HEK293T (cell line): ENCODE measurements at places on chromosomes 7 and 10.

DNA sequence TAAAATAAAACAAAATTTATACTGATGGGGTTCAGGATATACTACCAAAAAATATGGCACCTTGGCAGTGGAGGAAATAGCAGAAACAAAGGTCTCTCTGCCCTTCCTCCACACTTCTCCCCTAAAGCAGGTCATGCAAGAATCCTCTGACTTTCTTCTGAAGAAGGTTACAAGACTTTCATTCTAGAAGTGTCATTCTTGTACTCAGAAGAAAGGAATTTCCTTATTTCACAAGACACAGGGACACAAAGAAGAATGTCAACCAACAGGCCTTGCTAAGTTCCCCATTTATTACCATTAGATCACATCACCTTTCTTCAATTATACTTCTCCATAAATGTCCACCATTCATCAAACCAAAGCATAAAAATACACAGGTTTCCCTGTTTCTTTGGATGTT, 470.2 kb downstream of the PAXIP1 start:
- no peak for DNase-seq

GRCh38 chr7:143372070-143372469, 9.1 kb upstream of the ZYX start:
- DNase-seq: no peak

DNA sequence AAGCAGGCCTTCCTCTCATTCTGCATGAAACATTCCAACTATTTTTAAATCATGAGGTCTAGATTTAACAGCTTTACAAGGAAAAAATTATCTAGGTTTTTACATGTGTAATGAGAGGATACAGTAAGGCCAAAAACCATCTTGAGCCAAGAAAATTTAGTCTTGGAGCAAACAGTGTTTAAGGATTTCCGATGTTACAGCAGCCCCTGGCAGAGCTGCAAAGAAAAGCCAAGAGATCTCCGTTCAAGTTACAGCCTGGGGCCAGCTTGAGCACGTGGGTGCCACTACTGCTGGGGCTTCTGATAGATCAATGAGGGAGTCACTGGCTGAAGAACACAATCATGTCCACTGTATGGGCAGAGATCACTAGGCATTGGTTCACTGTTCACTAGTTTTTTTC, 156.2 kb downstream of the EVX1 start:
- no peak for DNase-seq

GRCh38 chr10:74418285-74418872, 267.4 kb downstream of the ADK start:
- DNase-seq: peak; percentile 58

DNA sequence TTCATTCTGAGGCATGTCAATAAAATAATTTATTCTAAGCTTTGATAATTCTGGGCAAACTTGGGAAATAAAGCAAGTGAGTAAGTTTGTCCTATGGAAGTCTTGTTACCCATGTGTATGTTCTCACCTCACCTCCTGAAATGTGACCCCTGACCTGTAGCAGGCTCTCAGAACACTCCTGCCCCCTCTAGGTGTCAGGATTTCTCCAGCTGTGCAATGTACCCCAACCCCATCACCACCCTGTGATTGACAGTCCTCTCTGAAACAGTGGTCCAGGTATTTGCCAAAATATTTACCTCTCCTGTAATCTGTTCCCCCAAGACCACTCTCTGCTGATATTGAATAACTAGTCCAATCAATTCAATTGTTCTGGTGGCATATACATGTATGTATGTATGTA, 122.6 kb upstream of the PTER start:
- no peak for DNase-seq

DNA sequence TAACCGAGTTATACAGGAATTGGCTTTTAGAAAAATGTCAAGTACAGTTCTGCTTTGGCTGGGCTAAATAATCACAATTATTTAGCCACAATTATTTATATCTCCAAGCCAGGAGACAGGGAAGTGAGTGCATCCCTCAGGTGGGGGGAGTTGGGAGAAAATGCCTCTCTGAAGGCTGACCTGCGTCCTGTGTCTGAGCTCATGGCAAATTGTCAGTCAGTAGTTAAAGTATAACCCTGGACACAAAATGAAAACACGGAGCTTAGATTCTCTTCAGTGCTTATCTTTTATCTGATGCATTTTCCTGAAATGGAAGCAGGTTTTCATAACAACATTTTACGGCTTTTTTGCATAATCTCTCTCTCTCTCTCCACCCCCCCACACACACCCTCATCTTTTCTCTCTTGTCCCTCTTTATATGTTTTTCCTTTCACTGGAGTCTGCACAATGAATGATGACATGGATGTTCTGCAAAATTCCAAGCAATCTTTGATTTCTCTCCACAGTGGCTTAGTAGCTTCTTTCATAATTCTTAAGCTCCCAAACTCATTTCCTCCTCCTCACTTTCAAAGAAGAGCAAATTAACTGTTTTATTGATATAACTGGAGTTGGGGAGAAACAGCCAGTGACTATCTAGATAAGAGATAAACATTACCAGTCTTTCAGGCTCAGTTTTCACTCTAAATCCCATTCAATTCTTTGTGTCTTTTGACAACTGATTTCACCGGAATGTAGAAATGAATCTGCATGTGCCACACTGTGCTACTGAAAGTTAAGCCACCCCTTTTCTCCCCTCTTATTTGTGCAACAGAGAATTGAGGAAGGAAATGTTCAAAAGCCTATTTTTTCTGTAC, 521.4 kb upstream of the GHITM start:
- DNase-seq: no peak

DNA sequence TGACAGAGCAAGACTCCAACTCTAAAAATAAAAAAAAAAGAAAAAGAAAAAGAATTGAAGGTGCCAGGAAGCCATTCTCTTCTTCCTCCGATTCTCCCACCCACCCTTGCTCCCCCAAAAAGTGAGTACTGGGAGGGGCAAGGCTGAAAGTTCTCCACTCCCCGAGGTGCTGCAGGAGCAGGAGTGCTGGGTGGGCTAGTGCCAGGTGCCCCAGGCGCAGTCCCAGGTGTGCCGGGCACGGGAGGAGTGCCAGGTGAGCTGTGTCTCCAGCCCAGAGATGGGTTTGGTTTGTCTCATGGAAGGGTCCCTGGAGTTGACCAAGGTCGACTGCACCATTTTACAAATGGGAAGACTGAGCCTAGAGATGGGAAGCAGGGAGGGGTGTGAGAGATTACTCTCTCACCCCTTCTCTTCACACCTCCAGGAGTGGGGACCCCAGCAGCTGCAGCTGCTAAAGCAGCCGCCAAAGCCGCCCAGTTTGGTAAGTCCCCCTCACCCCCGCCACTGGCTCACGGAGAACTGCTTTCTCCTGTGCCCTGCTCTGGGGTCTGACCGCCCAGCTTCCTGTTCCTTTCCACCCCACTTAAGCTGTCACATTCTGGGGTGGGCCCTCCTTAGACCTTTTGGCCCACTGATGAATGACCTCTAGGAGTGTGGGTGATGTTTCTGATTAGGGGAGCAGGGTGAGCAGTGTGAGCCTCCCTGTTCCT, 26.2 kb upstream of the LIMK1 start:
- DNase-seq: no peak

DNA sequence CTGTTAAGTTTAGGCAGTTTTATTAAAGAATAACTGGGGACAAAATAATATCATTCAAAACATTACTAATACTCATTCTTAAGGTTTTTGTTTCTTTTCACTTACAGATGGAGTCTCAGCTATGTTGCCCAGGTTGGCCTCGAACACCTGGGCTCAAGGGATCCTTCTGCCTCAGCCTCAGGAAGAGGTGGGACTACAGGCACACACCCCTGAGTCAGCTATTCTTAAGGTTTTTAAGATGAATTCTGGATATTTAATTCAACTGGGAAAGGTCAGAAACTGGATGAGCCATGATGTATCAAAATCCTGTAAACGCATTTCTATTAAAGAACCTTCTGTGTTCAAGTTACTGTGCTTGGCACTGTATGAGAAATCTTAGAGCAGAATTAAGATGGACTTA, 3.5 kb downstream of the OAT start:
- DNase-seq: no peak

- no peak for DNase-seq
These were observed 69.8 kb downstream of the ADD3 start for GRCh38 chr10:110077436-110078130.

DNA sequence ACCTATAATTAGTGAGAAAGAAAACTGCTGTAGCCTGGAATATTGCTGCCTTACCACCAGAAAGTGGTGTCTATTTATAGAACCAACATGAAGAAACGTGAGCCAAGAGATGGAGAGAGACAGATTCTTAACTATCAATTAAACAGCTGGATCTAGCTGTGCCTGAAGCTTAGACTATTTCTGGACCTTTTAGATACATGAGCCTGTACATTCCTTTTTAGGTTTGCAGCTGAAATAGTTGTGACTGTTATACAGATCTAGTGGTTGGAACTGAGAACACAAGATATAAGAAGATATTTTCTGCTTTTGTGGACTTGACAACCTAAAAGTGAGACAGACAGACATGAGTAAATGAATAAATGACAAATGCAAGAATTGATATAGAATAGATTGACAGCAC, 73.4 kb downstream of the CDK14 start:
- DNase-seq: no peak

DNA sequence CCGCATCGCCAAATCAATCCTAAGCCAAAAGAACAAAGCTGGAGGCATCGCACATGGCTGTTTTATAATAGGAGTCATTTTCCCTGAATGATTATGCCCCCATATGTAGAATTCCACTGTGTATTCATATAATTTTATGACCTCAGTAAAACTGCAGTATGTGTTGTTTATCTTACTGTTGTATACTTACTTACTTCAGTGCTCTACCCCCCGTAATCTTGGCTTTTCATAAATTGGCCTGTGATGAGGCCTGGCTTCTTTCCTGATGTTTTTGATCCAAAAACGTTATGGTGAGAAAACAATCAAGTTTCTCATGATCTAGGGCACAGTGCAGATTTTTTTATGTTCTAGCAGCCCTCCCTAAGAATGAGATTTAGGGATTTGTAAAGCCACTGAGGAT, 306.4 kb upstream of the FZD1 start:
- DNase-seq: no peak

GRCh38 chr7:140697447-140698143, 1.1 kb downstream of the NDUFB2 start:
- DNase-seq: no peak

DNA sequence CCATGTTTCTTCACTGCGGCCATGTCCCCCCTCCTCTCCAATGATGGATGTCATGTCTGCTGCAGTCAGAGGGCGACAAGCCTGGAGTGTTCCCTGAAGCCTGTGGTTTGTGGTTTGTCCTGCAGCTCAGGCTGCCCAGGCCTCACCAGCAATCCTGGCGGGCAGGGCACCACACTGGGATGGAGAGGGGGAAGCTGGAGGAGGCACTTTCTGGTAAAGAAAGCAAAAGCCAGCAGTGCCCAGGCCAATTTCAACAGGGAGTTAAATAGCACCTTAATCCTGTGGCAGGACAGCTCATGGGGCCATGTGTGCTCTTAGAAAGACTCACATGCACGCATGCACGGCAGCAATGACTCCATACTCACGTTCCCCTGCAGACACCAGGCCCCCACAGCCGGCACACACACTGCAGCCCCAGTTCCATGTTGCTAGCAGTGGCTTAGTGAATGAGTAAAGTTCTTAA, 158.3 kb downstream of the EGFR start:
- DNase-seq: no peak

DNA sequence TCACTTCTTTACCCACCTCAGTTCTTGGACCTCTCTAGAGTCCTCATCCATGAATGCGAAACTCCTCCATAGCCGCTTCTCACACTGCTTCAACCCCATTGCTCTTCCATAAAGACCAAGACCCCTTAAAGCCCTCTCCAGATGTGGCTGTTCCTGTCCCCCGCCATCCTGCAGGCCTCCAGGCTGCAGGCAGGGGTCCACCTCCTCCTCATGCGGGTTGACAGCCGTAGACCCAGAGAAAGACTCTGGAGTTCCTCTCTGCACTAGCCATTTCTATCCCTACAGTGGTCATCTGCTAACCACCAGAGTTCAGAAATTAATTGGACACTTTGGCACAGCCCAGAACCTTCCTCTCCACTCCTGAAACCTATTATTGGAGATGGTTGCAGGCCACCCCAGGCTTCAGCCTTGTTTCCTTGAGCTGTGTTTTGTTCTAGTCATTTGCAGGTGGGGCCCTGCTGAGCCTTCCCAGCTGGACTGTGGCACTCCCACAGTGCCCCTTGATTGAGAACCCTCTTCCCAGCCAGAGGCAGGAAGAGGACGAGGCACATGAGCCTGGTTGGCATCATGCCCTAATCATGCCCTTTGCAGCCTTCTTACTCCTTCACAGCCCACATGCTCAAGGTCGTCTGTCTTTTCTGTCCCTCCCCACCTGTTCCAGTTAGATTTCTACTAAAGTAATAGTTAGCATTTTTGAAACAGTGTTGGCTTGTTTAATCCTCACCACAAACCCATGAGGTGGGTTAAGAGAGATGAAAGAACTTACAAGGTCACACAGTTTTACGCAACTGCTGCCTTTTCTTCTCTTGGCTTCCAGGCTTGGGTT, 23.9 kb downstream of the CUL1 start:
- no peak for DNase-seq

- no peak for DNase-seq
These were observed 8.3 kb upstream of the ASIC3 start for GRCh38 chr7:151039850-151040548.

DNA sequence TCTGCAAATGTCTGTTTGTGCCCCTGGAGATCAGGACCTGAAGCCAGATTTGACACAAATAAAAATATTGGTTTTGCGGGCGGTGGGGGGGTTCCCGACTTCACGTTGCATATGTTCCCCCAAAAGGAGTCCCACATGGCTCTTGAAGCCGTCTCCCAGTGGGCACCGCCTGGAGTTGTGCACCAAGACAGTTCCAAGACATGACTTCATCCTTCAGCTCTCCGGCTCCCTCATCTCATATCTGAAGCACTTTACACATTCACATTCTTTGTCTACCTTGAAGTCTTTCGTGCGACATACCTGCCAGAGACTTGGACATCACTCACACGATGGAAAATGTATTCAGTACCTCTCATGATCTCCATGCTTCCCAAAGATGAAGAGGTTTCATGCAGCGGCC, 362.8 kb upstream of the FOXK1 start:
- DNase-seq: no peak

GRCh38 chr7:99990460-99990852, 14.6 kb upstream of the AZGP1 start:
- no peak for DNase-seq

DNA sequence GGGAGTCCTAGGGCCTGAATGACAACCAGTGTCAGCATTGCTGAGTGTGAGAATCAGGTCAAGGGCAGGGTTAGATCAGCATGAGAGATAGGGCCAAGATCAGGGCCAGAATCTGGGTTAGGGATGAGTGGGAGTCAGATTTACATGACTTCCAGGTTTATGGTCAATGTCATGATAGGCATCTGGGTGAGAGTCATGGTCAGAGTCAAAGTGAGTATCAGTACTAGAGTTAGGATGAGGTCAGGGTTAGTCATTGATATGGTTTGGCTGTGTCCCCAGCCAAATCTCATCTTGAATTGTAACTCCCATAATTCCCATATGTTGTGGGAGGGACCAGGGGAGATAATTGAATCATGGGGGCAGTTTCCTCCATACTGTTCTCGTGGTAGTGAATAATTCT, 12.3 kb downstream of the MRPS24 start:
- no peak for DNase-seq

DNA sequence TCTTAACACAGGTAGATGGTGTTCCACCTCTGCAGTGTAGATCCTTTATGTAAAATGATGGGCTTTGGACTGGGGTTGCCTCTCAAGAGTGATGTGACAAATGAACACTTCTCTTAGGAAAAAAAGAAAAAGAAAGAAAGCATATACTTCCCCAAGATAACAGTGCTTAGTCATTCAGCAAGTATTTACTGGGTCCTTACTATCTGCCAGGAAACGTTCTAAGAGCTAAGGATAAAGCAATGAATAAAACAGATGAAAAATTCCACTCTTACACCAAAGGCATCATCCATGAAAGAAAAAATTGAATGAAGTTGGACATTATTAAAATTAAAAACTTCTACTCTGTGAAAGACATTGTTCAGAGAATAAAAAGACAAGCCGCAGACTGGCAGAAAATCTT, 177.3 kb downstream of the C7orf25 start:
- no peak for DNase-seq
